Stimulated activated CD8-positive, alpha-beta memory T cell treated with anti-CD3 and anti-CD28 coated beads, Interleukin-15, amount 100 ng/mL, for 48 hours (primary cell): ENCODE measurements at places on chromosomes 4 and X.

DNA sequence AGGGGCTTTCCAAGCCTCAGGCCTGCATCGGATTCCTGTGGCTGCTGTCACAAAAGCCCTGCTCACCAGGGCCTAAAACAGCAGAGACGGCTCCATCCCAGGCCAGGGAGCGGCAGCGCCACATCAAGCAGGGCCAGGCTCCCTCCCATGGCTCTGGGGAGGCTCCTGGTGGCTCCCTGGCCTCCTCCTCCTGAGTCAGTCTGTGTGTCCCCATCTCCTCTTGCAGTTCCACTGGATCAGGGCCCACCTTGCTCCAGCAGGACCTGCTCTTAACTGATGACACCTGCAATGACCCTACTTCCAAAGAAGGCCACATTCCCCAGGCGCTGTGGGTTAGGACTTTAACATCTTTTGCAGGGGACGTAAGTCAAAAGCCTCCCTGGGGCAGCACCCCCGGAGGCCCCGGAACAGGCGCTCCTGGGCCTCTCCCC, 51.9 kb downstream of the CPZ start:
- DNase-seq, result no peak

GRCh38 chr4:17165286-17165685, 266.8 kb upstream of the LDB2 start:
- no peak for DNase-seq

GRCh38 chrX:106902684-106903083, 457 bp downstream of the RIPPLY1 start:
- no peak for DNase-seq

GRCh38 chr4:91471280-91471679, 832.5 kb upstream of the GRID2 start:
- no peak for DNase-seq

DNA sequence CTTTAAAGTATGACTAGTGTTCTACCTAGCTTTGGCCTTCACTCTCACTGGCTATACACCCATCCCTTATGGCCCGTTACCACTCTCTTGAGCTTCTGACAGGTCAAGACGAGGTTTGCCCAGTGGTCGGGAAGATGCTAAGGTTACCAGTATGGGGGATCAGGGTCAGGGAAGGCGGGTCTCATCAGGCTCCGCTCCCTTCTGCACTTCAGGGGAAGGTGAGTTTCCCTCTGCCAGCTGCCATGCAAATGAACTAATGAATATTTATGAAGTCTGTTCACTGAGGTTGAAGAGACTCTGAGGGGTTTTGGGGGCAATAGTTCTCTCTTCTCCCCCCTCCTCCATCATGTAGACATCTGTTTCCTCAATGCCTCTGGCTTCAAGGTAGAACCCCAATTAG, 6.6 kb downstream of the EFNB1 start:
- DNase-seq, result no peak

DNA sequence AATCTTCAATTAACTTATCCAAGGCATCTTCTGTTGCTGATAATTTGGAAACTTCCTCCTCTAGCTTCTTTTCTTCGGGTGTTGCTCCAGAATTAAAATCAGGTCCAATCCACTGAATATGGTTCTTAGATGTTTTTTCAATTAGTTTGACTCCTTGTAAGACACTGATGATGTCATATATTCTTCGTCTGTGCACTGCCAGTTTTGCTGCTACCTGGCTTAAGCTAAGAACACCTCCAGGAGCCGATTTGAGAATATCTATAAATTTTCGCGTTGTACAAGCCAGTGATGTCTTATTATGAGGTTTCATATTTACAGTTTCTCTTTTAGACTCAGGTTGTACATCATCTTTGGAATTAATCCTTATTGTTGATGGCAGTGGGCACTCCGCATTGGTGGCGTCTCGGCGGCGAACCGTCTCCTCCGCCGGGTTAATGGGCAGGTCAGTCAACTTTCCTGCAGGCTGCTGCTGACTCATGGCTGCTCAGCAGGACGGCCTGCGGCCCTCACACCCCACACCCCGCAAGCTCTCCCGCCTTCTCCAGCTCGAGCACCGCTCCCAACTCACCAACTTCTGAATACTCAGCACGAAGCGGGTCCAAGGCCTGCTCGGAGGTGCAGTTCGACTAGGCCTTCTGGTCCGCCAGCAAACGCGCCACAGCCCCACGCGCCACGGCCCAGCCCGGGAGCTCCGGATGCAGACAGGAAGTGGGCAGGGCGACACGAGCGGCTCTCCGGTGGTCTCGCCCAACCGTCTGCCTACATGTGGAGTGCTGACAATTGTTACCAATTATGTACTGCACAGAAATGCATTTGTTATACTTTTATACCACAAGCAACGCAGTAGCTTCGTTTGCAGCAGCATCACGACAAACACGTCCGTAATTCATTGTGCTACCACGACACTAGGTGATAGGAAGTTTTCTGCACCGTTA, 49.2 kb upstream of the FHL1 start:
- DNase-seq, result no peak

DNA sequence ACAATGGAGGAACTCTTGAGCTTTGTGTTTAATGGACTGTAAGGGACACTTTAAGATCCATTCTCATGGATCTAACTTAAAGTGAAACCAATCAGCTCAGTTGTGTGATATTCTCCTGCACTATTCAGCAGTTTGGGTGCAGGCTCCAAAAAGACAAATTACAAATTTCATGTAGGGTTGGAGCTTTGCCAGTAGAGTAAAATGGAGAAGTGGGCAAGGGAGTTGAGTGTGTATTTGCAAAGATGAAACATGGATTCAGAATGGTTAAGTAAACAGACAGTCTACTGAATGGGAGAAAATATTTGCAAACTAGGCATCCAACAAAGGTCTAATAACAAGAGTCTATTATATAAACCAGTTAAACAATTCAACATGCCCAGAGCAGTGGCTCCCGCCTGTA, 21.2 kb upstream of the MID2 start:
- DNase-seq, result no peak

- no peak for DNase-seq
Observed at GRCh38 chr4:110615353-110616237, 7.3 kb downstream of the PITX2 start.

- no peak for DNase-seq
Observed at GRCh38 chr4:133424605-133425004, 275.5 kb downstream of the PCDH10 start.
